ENCODE measurements at places on chromosomes 1 and 21.

DNA sequence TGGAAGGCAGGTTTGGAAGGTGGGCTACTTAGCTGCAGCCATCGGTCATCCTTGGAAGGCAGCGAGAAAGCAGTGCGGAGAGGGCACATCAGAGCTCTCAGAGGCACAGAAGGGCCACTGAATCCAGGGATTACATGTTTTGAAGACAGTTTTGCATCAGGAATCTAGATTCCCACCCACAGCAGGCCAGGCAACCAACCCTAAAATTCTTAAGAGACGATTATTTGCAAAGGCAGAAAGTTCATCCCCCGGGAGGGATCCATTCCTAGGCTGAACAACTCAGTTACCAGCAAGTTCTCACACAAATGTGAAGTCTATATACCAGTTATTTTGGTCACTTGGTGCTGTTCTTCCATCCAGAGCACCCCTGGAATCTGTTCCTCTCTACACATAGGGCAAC is 457.3 kb upstream of the VAMP3 start:
- no peak for DNase-seq

DNA sequence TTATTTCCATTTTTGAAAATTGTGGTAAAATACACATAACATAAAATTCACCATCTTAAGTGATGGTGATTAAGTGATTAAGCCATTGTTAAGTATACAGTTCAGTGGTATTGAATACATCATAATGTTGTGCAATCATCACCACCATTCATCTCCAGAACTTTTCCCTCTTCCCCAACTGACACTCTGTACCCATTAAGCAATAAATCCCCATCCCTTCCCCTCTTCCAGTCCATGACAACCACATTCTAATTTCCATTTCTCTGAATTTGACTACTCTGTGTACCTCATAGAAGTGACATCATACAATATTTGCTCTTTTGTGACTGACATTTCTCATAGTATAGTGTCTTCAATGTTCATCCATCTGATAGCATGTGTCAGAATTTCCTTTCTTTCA is 124.8 kb downstream of the DISC1 start:
- no peak for DNase-seq

- DNase-seq: peak; percentile 91
Measured at GRCh38 chr21:45136927-45137611, 62.7 kb downstream of the ADARB1 start.

DNA sequence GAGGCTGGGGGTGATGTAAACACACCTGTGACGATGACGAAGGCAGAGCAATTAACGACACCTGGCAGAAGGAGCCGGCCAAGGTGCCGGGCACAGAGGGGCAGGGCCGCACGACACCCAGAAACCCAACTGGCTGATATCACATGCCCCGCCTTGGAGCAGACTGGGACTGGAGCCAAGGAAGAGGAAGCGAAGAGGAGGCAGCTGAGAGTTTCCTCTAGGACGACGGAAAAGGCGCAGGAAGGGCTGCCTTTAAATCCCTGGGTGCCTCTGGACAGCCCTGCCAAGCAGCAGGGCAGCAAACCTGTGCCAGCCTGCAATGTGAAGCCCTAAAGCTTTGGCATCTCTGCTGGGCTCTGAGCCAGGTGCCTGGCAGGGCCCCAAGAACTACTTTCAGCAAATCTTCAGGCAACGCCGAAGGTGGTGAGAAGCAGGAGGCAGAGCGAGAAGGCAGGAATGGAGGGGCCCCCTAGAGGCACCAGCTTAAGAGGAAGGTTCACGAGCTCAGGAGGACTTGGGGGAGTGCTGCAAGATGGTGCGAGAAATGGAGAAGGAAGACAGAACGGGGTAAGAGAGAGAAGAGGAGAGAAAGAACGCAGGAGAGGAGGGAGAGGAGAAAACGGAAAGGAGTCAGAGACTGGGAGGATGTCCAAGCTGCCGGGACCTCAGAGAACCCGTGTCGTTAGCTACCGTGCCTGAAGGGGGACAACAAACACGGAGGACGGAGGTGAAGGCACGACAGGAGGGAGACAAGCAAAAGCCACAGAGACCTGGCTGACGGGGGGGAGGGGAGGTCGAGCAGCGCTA is 25.3 kb upstream of the PEF1 start:
- peak; percentile 75 for DNase-seq

DNA sequence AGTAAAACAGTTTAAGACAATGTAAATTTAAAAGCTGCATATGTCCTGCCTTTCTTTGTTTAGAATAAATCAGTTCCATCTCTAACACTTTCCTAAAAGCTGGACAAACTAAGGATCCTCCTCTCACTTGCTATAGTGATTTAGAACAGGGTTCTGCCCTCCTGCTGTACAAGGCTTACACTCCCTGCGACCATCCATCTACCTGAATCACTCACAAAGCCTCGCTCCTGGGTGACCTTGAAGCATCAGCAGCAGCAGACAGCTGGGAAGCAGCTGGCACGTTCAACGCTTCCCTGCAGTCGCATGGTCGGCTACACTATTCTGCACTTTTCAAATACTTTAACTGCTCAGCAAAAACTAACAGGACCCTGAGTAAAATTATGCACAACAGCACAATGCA is 128.0 kb downstream of the NTPCR start:
- DNase-seq: no peak

GRCh38 chr1:32817815-32818786 is 648 bp downstream of the S100PBP start:
- peak; percentile 73 for DNase-seq

DNA sequence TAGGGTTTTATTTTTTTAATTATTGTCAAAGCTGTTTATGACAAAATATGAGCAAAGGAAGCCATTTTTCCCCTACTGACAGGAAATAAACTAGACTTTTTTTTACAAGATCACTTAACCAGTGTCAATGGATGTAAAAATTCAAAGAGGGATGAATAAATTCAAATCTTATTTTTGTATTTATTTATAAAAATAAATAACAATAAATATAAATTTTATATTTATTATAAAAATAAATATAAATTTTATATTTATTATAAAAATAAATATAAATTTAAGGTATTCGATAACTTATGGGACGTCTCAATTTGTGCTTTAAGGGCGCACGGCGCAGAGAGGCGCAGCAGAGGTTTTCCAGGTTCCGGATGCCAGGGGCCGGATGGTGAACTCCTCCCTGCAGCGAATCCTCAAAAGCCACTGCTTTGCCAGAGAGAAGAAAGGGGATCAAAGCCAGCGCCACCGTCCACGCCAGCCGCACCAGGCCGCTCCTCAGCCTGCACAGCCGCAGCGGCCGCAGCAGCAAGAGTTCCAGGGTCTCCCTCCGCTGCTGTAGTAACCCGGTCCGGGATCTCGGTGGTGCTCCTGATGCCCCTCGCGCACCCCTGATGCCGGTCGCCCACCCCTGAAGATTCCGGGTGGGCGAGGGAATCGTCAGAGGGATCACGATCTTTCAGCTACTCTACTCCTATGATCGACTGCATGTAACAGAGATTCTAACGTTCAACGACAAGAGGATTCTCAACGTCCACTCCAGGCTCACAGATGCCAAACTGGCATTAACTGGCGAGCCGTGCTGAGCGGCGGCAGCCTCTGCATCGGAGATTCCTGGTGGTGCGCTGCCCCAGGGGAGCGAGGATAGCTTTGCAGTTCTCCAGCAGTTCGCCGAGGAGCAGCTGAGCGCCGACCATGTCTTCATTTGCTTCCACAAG is 28.5 kb upstream of the RLF start:
- no peak for DNase-seq

- DNase-seq: peak; percentile 90
Measured at GRCh38 chr21:17491716-17492414, 21.0 kb upstream of the CXADR start.

Measured in hematopoietic multipotent progenitor cell treated with erythropoietin and hydrocortisone succinate and interleukin-3 and kit ligand, for 4 days (in vitro differentiated cells).